ENCODE measurements at places on chromosomes 7 and 10. TPM values are rescaled to one million over a fixed set of nuclear protein-coding genes. Genes with fewer than 3 reads are reported as not detected.

IQUB gene
- polyA plus RNA-seq = 0.58 TPM

HTR7 gene
- polyA plus RNA-seq = 0.82 TPM

MLXIPL gene
- polyA plus RNA-seq = not detected

TMEM176B gene
- polyA plus RNA-seq = 3.0 TPM

DENND2A gene
- polyA plus RNA-seq = 21.7 TPM

TUBB8 gene
- polyA plus RNA-seq = 0.69 TPM

MYH16 gene
- not detected for polyA plus RNA-seq

CALML3 gene
- polyA plus RNA-seq = not detected

NPFFR1 gene
- polyA plus RNA-seq = not detected

HMX3 gene
- not detected for polyA plus RNA-seq

ASB15 gene
- not detected for polyA plus RNA-seq

LIPJ gene
- polyA plus RNA-seq = 0.15 TPM

IGFBP3 gene
- polyA plus RNA-seq = 1.6 TPM

CAV1 gene
- polyA plus RNA-seq = not detected

CALCR gene
- 3.6 TPM for polyA plus RNA-seq

EBLN1 gene
- polyA plus RNA-seq = not detected

TMEM176A gene
- not detected for polyA plus RNA-seq

Measured in neural cell (in vitro differentiated cells).